ENCODE measurements at places on chromosomes 3 and 15. TPM values are rescaled to one million over a fixed set of nuclear protein-coding genes. Genes with fewer than 3 reads are reported as not detected.

DNA sequence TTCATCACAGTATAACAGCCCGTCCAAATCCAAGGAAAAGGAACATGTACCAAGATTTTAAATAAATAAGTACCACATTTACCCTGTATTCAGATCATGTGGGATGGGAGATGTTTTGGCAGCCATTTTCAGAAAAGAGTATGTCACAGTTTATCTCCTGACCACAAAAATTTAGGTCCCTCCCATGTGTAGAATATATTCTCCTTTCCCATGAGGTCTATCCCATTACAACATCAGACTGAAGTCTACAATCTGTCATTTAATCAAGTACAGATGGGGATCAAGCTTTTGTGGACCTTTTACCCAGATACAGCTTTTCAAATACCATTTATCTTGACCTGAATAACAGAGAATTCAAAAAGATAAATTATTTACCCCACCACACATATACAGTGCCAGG lies 444.5 kb downstream of the PLOD2 start:
- no peaks in the 10 kb centered on the region for H3K4me1 ChIP-seq
- no peaks in the 10 kb centered on the region for H3K36me3 ChIP-seq
- H3K27me3 ChIP-seq = no peaks in the 10 kb centered on the region
- no peak for DNase-seq
- H3K27ac ChIP-seq = no peak overlapping the region
- H3K4me3 ChIP-seq = no peak overlapping the region

DNA sequence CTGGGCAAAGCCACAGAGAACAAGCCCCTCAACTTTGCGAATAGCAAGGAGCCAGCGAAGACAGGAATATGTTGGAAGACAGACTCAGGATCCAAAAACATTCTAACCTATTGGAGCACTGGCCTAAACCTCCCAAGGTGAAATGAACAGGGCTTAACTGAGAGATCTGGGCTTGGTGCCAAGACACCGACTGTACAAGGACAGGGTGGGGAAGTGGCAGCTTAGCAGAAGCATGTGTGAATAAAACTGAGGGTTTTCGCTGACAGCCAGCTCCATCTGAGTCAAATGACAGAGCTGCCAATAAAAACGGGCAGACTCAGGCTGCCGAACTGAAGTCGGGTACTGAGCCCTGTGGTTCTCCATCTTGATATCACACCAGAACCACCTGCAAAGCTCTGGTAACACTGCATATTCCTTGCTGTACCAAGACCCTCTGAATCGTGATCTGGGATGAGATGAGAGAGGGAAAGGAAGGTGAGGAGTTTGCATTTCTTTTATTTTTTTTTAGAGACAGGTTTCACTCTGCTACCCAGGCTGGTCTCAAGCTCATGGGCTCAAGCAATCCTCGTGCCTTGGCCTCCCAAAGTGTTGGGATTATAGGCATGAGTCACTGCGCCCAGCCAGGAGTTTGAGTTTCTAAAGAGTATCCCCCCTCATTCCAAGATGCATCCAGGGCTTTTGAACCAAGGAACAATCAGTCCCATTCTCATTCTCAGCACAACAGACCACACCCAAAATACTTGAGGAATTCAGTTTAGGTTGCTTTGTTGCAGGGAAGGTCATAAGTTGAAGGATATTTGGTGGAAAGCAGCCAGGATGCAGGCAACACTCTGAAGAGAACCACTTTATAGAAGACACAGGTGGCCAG lies 6.0 kb upstream of the PLCB2 start:
- no peak overlapping the region for H3K27ac ChIP-seq
- DNase-seq = no peak
- no peaks in the 10 kb centered on the region for H3K36me3 ChIP-seq
- no peaks in the 10 kb centered on the region for H3K27me3 ChIP-seq
- H3K4me1 ChIP-seq = no peaks in the 10 kb centered on the region

- H3K4me3 ChIP-seq = no peak overlapping the region
- H3K27ac ChIP-seq = peak overlapping the region; percentile 85
- peaks cover 45% of the 10 kb centered on the region for H3K4me1 ChIP-seq
- no peaks in the 10 kb centered on the region for H3K27me3 ChIP-seq
- no peak for DNase-seq
- peaks cover 1% of the 10 kb centered on the region for H3K36me3 ChIP-seq
Measured at GRCh38 chr3:10192953-10193691, 28.4 kb downstream of the IRAK2 start.

GRCh38 chr15:82105451-82106215 lies 59.8 kb upstream of the MEX3B start:
- DNase-seq = peak; percentile 12
- H3K27me3 ChIP-seq = no peaks in the 10 kb centered on the region
- H3K4me1 ChIP-seq = no peaks in the 10 kb centered on the region
- H3K4me3 ChIP-seq = no peak overlapping the region
- H3K27ac ChIP-seq = no peak overlapping the region
- H3K36me3 ChIP-seq = no peaks in the 10 kb centered on the region

- H3K27ac ChIP-seq = no peak overlapping the region
- H3K36me3 ChIP-seq = no peaks in the 10 kb centered on the region
- H3K4me3 ChIP-seq = no peak overlapping the region
- no peaks in the 10 kb centered on the region for H3K27me3 ChIP-seq
- H3K4me1 ChIP-seq = peaks cover 1% of the 10 kb centered on the region
- DNase-seq = no peak
Measured at GRCh38 chr3:185958626-185959025, 20.8 kb upstream of the TRA2B start.

GRCh38 chr3:98048586-98048985 lies 13.5 kb upstream of the GABRR3 start:
- no peaks in the 10 kb centered on the region for H3K27me3 ChIP-seq
- H3K27ac ChIP-seq = no peak overlapping the region
- H3K36me3 ChIP-seq = no peaks in the 10 kb centered on the region
- no peak for DNase-seq

DNA sequence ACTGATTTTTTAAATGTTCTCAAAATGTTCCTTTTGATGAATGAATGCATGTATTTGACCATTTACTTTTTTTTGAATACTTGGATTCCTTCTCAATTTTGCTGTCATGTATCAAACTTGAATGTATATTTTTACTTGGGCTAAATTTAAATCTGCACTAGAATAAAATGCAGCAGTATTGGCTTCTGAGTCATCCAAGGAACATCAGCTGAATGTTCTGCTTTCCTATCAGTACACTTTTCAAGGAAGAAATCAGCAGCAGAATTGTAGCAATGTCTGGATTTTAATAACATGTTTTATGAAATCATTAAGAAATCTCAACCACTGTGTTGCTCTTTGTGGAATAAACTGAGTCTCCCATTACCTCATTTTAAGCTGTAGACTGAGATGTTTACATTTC lies 57.0 kb upstream of the COL6A6 start:
- H3K27ac ChIP-seq = no peak overlapping the region
- H3K36me3 ChIP-seq = no peaks in the 10 kb centered on the region
- no peak for DNase-seq
- no peak overlapping the region for H3K4me3 ChIP-seq
- no peaks in the 10 kb centered on the region for H3K27me3 ChIP-seq
- no peaks in the 10 kb centered on the region for H3K4me1 ChIP-seq

GRCh38 chr15:31444844-31445243 lies 118.2 kb downstream of the KLF13 start:
- no peak overlapping the region for H3K27ac ChIP-seq
- DNase-seq = no peak
- no peaks in the 10 kb centered on the region for H3K4me1 ChIP-seq

DNA sequence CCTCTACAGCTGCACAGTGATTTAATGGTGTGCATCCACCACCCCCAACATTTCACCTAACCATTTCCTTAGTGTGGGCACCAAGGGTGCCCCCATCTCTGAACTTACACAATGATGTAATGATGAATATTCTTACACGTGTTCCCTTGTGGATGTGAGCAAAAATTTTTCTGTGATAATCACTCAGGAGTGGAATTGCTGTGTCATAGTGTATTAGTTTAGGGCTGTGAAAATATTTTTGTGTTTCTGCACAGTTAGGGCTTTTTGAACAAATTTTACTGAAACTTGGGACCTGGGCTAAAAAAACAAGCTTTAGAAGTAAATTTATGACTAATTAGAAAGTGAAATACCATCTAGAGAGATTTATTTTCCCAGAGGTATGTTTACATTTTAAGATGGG lies 134.5 kb upstream of the CCNL1 start:
- DNase-seq = no peak
- no peaks in the 10 kb centered on the region for H3K4me1 ChIP-seq
- no peaks in the 10 kb centered on the region for H3K27me3 ChIP-seq

DNA sequence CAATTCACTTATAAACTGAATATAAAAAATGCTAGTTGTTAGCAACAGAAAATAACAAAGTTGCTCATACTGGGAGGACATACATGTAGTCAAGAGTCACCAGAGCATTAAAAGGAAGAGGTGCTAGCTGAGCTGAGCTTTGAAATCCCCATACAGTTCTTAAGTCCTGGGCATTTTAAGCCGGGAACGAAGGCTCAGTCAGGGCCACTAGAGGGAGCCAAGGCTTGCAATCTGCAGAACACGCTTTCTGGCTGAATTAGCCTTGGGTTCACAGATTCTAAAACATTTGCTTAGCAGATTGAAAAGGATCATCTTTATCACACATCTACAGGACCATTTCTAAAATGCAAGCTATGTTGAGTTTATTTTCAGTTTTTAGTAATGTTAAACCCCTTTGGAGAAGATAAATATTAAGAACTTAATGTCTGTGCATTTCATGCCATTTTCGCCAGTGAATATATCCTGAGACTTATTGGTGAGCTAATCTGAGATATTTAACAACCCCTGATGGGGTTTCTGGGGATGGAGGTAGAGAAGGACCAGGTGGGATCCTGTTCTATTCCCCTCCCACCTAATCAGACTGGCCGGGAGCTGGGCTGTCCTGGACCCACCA lies 26.3 kb upstream of the MNS1 start:
- H3K4me3 ChIP-seq = no peak overlapping the region
- no peak overlapping the region for H3K27ac ChIP-seq
- H3K36me3 ChIP-seq = no peaks in the 10 kb centered on the region
- DNase-seq = peak; percentile 55
- H3K4me1 ChIP-seq = no peaks in the 10 kb centered on the region
- H3K27me3 ChIP-seq = no peaks in the 10 kb centered on the region

DNA sequence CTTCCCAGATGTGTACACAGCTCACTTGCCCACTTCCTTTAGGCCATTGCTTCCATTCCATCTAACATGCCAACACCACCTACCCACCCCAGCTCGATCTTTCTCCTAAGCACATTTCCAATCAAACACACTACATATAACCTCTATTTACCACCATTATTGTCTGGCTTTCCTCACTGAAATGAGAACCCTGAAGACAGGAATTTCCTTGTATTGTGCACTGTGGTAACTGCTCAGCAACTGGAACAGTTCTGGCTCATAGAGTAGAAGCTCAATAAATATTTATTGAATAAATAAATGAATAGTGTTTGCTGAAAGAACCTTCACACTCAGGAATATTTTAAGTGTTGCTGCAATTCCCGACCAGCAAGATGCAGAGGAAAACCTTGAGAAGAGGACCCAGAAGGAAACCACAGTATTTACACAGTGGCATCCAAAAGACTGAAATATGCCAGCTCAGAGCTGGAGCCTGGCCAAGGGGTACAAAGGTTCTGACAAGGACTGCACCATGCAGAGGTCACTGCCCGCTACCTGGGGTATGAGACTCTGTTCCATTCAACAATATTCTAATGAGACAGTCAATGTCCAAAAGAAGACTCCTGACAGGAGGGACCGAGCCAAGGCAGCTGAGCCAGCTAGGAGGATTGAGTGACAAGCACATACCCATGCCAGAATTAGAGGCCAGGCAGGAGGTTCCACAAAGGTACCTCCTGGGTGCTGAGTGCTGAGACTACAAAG lies 168.8 kb downstream of the NUP210 start:
- no peaks in the 10 kb centered on the region for H3K36me3 ChIP-seq
- no peak for DNase-seq
- no peak overlapping the region for H3K27ac ChIP-seq
- no peaks in the 10 kb centered on the region for H3K4me1 ChIP-seq

DNA sequence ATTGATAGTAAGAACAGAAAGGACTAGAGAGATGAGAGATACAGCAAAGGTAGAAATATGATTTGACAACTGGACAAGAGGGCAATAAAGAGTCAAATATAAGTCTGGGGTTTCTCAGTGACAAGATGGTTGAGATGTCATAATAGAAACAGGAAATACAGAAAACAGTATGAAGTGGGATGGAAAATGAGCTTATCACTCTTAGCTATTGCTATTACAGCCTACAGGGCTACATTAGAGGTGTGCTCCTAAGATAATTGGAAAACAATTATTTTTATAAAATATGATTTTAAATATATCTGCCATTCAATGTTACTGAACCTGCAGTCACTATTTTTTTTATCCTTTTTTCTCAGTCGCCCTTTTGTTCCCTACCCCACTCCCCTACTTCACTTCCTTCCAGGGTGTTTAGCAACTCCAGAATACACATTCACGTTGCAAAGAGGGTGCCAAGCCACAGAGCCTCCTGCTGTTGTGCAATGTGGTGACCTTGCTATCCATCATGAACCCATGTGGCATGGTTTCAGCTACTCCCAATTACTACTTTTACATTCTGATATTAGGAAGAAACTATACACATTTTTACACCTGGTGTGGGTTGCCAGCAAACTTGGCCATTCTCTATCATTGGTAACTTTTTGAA lies 6.0 kb downstream of the NRG4 start:
- no peaks in the 10 kb centered on the region for H3K36me3 ChIP-seq
- DNase-seq = no peak

DNA sequence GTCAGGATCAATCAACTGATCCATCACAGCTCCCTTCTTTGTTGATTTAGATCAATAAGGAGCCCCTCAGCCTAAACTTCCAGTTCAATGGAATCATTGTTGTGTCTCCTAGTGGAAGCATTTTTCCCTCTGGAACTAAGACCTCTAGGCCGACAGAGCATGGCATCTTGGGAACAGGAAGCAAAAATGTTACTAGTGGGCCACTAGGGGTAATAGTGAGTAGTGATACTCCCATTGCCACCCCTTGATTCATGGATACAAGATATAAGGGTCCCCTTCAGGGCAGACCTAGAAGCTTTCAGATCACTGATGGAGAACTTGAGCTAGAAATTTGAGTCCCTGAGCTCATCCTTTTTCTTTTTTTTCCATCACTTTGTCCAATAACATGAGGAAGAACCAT lies 40.4 kb upstream of the AZI2 start:
- H3K27ac ChIP-seq = no peak overlapping the region
- no peaks in the 10 kb centered on the region for H3K36me3 ChIP-seq
- no peak for DNase-seq

DNA sequence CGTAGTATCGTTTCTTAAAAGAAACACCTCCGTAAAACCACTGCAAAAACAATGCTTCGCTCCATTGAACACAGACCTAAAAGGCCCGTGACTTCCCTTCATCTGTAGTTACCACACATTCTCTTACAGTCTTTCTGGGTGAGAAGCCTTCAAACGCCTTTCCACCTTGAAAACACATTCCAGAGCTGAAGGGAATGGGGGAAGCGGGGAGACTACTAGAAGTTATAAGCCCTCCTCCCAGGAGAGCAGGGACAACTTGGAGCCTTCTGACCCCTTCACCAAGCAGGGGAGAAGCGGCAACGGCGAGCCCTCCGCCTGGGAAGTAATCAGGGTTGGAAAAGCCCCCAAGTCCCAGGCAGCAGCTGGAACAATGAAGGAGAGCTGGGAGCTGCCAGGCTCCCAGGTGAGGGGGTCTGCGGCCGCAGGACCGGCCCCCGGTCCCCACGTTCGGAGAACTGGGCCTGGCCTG lies 461 bp downstream of the SECISBP2L start:
- H3K36me3 ChIP-seq = no peaks in the 10 kb centered on the region
- H3K27ac ChIP-seq = peak overlapping the region; percentile 91
- no peak for DNase-seq
- peak overlapping the region; percentile 98 for H3K4me3 ChIP-seq

GRCh38 chr3:123755085-123755484 lies 129.0 kb downstream of the MYLK start:
- DNase-seq = peak; percentile 92
- peak overlapping the region; percentile 88 for H3K27ac ChIP-seq
- H3K4me3 ChIP-seq = no peak overlapping the region
- H3K4me1 ChIP-seq = peaks cover 68% of the 10 kb centered on the region

Gene TRANK1
- 4.3 TPM for total RNA-seq

Gene SCN11A
- total RNA-seq = not detected

Gene ZNF774
- total RNA-seq = 11.9 TPM

Gene AP3B2
- 0.82 TPM for total RNA-seq

All from Caco-2 (cell line).